ENCODE measurements at places on chromosomes 7 and 10.

GRCh38 chr10:31467791-31468535 is 148.9 kb downstream of the ZEB1 start:
- no peak for DNase-seq

DNA sequence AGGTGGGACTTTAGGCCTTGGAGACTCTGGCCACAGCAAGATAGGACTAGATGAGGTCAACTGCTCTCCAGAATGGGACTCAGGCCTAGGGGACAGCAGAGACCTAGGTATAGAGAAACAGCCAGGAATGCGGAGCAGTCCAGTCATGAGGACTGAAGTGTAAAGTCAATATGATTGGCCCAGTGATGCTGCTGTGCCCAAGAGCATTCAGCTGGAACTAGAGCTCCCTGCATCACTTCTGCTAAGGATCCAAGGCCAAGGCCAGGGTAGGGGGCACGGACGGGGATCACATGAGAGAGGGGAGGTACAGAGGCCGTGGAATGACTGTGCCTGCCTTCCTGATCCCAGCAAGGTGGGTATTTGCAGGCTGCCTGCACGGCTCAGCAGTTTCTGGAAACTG is 237.9 kb downstream of the FRMD4A start:
- DNase-seq = no peak

GRCh38 chr7:127900732-127901685 is 130.2 kb downstream of the LRRC4 start:
- DNase-seq = no peak

DNA sequence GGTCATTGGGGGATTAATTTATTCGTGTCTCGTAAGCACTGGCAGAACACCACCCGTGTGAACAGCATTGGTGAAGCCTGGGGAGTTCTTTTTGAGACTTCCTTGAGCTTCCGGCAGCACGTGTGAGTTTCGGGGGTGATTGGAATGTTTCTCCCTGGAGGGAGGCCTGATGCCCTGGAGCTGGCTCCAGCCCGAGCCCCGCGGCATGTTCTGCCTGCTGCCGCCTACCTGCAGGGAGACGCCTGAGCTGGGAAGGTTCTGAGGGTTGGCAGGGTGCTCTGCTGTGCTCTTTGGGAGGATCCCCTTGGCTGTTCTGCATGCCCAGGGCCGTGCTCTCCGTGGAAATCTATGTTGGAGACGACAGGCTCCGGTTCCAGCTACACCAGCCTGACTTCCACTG is 159.3 kb downstream of the MGMT start:
- DNase-seq = no peak

- no peak for DNase-seq
These were observed 74.0 kb downstream of the SCRN1 start for GRCh38 chr7:29915481-29916215.

- peak; percentile 79 for DNase-seq
These were observed 1120.6 kb downstream of the SORCS1 start for GRCh38 chr10:106043863-106044262.

DNA sequence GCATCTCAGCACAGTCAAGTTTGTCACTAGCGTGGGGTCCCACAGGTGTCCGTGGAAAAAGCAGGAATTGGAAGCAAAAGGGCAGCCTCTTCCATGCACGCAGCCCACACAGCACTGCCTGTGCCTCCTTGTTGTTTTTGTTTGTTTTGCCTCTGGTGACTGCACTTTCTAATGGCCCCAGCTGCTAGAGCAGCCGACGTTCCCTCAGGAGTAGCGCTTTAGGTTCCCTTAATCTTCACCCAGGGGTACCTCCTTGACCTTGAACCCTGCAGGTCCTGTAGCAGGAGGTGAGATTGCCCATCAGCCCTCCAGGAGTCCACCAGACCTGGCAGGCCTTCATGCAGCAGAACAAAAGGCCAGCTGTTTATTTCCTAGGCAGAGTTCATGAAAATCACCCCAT is 210.1 kb downstream of the CACNB2 start:
- no peak for DNase-seq

DNA sequence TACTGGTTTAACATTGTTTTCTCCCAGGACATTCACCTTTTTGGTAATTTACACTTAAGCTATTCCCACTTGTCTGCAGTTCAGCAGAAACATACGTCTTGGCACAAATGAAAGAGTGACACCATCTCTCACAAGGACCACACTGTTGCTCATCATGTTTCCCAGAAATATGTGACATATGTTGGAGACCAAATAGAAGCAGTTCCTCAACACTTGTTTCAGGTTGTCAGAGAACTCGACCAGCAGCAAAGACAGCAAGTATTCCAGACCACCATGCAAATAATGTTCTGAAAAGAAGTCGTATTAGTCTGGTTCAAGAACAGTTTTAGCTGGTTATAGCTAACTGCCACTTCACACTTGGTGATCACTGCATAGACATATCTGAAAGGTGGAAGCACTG is 81.3 kb upstream of the KLF6 start:
- no peak for DNase-seq

GRCh38 chr10:46542567-46543465 is 13.6 kb downstream of the GPRIN2 start:
- DNase-seq = no peak

GRCh38 chr10:114491933-114492332 is 87.6 kb upstream of the AFAP1L2 start:
- no peak for DNase-seq

DNA sequence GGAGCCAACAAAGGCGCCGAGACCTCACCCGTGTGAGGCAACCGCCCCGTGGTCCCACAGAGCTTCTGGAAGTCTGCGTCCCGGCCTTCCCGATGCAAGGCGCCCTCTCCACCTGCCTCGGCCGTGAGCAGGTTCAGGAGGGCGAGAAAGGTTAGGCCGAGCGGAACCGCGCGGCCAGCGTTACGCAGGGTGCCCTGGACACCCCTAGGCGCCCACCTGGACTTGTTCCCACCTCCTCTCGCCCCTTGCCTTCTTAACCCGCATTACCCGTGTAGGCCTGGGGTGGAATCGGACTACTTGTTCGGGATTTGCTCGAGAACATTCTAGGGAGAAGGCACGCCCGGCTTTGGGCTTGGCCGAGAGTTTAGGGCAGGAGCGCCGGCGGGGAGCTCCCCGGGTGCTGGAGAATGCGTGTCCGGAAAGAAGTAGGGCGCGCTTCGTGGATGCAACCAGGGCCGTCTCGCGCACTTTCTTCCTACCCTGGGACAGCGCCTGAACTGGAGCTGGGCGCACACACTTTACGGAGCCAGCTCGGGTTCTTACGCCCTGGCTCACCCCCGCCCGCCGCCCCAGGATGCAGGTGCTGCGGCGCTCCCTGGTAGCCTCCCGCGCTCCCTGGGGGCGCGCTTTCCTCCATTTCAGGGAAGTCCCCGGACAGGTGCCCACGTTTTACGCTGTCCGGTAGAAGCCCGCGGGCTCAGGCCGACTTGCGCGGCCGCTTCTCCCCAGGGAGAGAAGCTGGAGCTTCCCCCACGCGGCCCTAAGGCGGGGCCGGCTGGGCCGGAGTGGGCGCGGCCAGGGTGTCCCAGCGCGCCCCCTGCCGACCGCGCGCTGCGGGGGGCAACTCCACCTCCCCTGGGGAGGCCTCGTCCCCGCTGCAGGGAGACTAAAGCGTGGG is 74.5 kb downstream of the INSIG1 start:
- DNase-seq = no peak

DNA sequence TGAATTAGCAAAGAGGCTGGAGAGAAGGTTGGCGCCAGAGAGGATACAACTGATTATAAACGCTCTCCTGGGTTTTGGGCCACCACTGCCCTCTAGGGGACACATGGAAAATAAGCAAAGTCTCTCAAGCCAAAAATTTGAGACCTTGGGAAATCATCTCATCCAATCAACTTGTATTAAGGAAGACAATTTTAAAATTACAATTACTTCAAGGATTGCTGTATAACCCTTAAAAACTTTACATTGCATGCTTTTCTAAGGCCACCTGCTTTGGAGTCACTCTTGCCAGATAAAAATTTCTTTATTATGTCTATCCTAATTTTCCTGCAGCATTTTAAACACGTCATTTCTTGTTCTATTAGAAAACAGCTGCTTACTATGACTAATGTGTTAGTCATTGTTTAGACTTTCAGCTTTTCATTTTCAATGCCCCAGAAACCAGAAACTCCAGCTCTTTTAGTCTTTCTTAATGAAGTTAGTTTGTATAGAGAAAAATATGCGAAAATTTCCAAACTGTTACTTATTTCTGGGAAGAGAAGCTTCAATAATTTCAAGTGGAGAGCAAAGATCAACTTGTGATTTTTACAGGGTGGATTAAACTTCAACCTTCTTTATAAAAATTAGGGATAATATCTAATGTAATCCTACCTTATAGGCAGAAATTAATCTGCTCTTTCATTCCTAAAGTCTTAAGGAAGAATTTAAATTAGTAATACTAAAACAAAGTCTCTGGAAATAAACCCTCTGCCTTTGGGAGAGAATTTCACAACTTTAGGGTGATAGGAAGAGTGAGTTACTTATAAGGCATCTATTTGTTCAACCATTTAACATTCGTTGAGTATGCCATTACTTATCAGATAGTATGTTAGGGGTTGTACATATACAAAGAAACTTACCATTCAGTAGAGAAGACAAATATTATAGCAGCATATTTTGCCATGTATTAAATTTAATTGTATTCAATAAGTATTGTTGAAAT is 20.6 kb upstream of the RHOBTB1 start:
- peak; percentile 84 for DNase-seq

GRCh38 chr7:135825406-135825805 is 76.8 kb upstream of the FAM180A start:
- no peak for DNase-seq

GRCh38 chr7:148939128-148939755 is 55.2 kb upstream of the EZH2 start:
- no peak for DNase-seq

DNA sequence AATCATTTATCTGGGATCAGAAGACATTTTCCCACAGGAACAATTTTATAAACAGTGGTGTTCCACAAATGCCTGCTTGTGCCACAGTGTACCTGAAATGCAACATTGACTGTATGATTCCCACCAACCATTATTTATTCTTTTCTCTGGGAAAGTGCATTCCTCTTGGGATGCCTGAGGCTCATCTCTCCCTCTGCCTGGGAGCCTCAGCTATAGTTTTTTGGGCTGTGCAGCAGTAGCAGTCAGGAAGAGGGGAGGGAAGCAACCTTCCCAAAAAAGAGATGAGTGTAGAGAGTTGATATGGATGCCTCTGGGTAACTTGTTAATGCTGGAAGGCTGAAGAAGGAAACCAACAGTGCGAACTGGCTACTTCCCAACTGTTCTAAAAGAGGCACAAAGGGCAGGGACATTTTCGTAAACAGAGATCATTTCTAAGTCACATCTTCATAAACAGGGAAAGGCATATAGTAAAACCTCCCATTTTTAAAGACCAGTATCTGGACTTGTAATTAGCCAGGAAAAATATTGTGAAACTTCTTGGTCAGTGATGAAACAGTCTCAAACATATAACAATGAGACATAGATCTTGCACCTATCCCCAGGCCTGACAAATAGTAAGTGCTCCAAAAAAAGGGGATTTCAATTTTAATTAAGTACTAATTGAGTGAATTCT is 1.4 kb upstream of the CALD1 start:
- DNase-seq = no peak
